Epithelial cell of prostate (primary cell): ENCODE measurements at places on chromosomes 11 and 22.

DNA sequence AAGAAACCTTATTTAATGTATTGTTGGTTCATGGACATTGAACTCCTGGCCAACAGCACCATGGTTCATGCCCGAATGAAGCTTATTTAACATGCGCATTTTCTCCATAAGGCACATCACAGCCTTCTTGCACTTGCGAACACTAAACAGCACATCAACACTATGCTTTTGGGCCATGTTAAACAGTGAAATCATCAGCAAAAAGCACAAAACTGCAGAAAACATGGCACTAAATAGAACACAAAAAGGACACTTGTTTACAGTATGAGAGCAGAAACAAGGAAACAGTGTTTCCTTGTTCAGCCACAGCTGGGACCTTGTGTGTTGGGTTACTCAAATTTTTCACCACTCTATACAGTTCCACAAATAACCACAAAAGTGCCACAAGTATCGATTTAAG, 122.3 kb downstream of the MSANTD4 start:
- DNase-seq, result no peak

GRCh38 chr22:37818409-37819104, 4.6 kb upstream of the GALR3 start:
- no peak for DNase-seq

- no peak for DNase-seq
Measured at GRCh38 chr11:117044287-117045035, 53.8 kb downstream of the SIK3 start.

DNA sequence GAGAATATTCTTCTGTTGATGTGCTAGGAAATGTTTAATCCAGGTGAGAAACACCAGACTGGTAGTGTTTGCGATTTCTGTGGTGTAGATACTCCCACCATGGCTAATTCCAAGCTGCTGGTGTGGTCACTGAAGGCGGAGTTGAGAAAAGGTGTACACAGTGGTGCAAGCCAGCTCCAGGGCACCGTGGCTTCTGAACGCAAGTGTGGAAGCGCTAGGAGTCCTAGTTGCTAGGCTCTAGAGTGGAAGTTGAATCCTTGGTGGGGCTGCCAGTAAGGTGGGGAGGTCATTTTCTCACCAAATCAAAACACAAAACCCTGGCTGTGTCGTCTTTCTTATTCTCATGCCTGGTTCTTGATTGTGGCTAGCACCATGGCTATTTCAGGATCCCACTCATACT, 61.6 kb downstream of the ZBTB16 start:
- no peak for DNase-seq

GRCh38 chr11:76156971-76157427, 49.3 kb downstream of the WNT11 start:
- no peak for DNase-seq

GRCh38 chr22:41382610-41383009, 868 bp downstream of the TEF start:
- DNase-seq, result no peak

- no peak for DNase-seq
Measured at GRCh38 chr11:46315783-46316563, 31.3 kb upstream of the DGKZ start.

DNA sequence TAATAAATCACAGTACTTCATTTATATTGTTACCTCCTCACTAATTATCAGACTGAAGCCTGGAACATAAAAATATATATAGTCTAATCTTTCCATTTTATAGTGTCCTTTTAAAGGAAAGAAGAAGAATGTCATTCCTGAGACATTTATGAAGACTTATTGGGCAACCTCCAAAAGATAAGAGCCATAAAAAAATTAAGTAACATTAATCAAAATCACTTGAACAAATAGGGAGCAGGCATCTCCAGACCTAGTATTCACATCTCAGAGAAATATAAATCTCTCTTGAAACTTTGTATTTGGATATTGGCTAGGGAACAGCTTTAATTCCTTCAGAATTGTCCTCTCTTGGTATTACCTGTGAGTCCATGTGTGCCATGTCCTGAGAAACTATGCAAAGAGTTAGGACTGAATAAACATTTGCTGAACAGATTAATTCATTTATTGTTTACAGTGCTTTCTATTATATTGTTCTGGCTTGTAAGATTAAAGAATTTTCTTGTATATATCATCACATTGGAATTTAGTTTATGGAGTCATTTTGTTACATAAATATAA, 530.5 kb upstream of the LRRC4C start:
- no peak for DNase-seq

- DNase-seq, result no peak
Measured at GRCh38 chr11:87724358-87724757, 450.9 kb downstream of the RAB38 start.

DNA sequence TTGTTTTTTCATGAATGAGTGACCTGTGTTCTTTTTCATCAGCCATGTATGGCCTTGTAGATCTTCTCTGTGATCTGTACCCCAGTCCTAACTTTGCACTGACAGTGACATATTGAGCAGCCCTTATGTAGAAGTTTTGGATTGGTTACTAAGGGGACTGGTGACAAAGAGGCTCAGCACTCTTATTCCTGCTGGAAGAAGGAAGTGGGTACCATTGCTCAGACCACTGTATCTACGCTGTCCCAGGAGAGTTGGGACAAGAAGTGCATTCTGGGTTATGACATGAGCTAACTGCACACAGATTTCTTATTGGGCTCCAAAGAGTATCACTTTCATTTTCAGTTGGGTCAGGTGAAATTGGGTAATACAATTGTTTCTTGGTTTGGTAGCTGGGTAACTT, 107.8 kb upstream of the RASSF10 start:
- no peak for DNase-seq

GRCh38 chr11:113279591-113279990, 34.8 kb upstream of the TTC12 start:
- DNase-seq, result no peak

- DNase-seq, result no peak
Measured at GRCh38 chr11:128590587-128590986, 3.2 kb upstream of the ETS1 start.

- no peak for DNase-seq
Measured at GRCh38 chr11:57475671-57476046, 15.3 kb downstream of the RTN4RL2 start.

GRCh38 chr22:30596886-30597285, 5.2 kb upstream of the PES1 start:
- no peak for DNase-seq

GRCh38 chr22:46355369-46355995, 20.0 kb downstream of the TRMU start:
- no peak for DNase-seq

DNA sequence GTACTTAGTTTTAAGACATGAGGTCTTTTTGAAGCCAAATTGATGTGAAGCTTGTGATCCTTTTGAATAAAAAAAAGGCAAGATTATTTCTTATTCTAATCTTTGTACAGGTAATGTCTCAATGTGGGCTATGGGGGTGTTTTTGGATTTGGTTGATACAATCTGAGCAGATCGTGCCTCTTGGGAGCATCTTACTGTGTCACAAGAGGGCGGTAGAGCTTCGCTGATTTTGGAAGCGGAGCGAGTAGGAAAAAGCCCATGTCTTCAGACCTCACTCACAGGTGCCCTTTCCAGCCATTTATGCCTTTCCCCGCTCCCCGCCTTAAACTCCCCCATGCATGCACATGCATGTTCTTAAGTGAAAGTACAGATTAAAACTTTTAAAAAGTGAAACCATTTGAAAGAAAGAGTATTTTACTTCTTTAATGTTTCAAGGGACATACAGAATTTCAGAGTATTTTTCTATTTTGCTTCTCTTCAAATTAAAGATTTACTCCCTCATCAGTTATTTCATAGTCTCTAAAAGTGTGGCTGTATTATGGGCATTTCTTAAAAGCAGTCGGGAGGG, 18.8 kb downstream of the DDX25 start:
- peak; percentile 6 for DNase-seq

- DNase-seq, result no peak
Measured at GRCh38 chr11:123822032-123822431, 15.9 kb upstream of the OR6M1 start.

DNA sequence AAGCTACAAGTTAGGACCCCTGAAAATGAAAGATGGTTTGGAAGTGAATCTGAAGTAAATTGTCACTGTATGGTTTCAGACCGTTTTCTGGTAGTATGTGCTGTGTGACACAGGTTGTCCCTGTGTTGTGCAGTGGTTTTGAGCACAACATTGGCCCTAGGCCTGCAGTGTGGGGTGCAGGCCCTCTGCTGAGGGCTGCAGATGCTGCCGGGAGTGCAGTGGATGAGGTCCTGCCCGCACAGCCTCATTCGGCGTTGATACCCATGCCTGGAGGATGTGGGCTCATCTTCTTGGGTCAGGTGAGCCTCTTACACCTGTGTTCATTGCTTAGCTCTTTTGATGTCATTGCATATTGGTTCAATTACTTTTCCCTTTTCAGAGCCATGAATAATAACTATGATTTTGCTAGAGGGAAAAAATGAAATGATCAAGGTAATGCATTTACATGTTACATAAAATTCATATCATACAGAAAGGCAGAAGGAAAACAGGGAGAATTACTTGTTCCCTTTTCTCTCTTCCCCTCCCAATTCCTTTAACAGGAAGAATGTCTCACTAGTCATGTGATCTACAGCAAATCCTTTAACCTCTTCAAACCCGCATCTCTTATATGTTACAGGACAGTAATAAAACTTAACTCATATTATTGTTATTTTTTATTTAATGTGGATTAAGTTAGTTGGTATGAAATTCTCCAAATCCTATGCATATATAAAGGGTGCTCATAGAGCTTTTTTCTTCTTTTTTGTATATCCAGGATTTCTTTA, 48.7 kb downstream of the PTPRJ start:
- DNase-seq, result no peak

DNA sequence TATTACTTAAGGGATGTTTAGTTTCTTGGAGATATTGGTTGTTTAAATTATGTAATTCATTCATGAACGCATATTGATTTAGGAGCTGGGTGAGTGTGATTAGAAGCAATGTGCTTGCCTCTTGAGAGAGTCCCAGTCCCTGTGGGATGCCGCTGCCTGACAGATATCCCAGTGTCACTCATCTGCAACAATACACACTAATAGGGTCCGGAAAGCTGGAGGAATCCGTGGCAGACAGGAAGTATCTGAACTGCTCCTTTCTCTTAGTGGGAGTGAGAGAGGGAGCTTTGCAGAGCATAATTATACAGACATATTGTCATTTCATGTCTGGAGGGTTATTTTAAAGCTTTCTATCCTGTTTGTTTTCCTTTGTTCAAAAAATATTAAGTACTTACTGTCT, 17.4 kb downstream of the AMOTL1 start:
- DNase-seq, result no peak

DNA sequence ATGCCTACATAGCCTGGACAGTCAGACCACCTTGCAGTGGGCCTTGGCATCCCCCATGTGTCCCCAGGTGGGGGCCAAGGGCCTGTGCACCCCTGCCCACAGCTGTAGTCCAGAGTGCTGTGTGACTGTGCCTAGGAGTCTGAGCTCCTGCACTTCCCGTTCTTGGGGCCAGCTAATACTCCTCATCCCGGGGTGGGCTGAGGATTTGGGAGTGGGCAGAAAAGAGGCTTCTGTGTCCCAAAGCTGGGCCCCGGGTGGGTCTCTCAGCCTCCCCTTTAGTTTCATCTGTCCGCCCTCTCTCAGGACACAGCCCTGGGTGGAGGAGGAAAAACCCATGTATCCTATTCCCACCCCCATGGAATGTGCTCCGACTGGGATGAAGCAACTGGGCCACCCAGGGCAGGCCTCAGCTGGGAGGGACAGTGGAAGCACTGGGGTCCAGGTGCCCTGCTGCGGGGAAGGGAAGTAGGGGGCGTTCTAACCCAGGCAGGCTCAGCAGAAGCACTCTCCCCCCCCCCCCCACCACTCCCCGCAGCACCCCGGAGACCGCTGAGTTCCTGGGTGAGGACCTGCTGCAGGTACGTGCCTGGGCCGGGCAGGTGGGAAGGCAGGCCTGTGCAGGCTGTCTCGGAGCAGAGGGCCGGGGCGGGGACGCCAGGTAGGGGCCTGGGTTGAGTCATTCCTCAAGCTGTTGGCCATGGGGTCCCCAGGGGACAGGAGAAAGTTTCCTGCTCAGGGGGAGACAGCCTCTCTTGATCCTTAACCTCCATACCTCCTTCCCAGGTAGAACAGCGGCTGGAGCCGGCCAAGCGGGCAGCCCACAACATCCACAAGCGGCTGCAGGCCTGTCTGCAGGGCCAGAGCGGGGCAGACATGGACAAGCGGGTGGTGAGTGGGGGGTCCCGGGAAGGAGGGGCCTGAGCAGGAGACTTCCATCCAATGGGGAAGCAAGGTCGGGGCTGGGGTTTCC, 1.4 kb downstream of the SH3BP1 start:
- DNase-seq, result no peak

GRCh38 chr22:47551431-47551775, 789.0 kb downstream of the TBC1D22A start:
- DNase-seq, result no peak

GRCh38 chr22:38403812-38404211, 51.2 kb downstream of the KCNJ4 start:
- no peak for DNase-seq

DNA sequence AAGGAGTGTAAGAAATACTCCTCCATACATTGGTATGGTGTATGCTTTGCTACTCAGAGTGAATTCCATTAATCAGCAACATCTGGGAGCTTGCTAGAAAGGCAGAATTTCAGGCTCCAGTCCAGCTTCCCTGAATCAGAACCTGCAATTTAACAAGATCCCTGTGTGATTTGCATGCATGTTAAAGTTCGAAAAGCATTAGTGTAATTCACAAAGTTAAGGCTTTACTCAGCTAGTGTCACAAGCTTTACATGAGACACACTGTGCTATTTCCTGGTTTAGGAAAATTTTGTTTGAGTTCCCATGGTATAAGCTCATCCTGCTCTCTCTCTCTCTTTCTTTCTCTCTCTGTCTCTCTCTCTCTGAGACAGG, 37.0 kb upstream of the HEPHL1 start:
- no peak for DNase-seq

GRCh38 chr22:27801616-27802345, at the start of gene MN1:
Gene MN1 (minus strand): TSS chr22:27801756. CDS start chr22:27800543, 1,213 bp downstream.
- DNase-seq, result no peak

- no peak for DNase-seq
Measured at GRCh38 chr11:63666874-63667273, 4.3 kb downstream of the ATL3 start.

DNA sequence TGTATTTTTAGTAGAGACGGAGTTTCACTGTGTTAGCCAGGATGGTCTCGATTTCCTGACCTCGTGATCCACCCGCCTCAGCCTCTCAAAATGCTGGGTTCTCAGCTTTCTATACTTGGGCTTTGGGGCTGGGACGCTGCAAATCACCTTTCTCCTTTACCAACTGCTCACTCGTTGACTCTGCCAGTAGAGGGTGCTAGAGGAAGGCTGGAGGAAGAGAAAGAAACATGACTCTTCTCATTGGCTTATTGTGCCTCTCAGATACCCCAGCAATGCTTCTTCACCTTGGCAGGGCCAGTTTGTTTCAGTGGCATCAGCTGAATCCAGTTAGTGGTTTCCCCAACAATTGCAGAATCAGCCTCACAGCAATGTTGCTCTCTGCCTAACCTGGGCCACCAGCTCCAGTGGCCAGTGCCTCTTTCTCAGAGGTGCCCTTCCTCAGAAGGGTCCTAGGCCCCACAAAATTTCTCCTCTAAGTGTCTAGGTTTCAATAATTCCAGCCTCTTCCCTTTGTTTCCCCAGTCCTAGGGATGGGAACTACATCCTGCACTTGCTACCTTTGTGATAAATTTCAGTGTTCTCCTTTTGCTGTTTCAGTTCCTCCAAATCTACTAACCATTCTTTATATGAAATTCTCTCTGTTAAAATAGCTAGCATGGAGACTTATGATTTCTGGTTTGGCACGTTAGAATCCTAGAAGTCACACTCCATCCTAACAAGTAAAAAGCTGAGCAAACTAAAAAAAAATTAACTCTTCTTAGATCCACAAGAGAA, 71.5 kb upstream of the VSTM5 start:
- DNase-seq, result no peak
